Amniotic epithelial cell (primary cell): ENCODE measurements at places on chromosomes 4 and X.
A peak's percentile ranks its signal among the peaks of the same experiment; 100 is the strongest.

DNA sequence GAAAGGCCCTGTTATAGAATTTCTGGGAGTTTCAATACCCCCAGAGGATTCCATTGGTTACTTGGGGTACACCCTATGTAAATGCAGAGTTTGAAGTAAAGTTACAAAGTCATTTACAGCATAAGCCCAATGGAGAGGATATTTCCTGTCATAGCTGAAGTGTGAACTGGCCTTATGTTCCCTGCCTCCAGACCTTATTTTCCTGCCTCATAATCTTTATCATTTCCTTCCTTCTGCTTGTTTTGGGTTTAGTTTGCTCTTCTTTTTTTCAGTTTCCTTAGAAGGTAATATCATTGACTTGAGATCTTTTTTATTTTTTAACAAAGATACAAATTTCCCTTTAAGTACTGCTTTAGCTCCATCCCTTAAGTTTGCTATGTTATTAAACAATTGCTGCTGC lies 85.4 kb downstream of the PPEF1 start:
- DNase-seq, result no peak

GRCh38 chr4:40283413-40283812 lies 51.7 kb upstream of the CHRNA9 start:
- no peak for DNase-seq

DNA sequence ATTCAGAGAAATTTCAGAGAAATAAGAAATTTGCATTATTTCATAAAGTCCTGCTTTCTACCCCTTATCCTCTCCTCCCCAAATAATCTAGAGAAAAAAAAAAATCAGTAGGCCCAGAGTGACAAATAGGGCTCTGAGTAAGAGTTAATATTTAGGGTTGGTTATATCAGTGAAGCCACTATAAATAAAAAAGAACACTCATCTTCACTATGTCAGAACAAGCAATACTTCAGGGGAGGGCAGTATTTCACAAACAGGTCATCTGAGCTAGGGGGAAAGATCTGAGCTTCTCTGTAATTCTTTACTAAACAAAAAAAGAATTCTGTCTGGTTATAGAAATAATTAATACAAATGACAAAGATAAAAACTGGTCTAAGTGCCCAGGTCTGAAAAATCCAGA lies 39.4 kb downstream of the PDE5A start:
- peak; percentile 74 for DNase-seq

DNA sequence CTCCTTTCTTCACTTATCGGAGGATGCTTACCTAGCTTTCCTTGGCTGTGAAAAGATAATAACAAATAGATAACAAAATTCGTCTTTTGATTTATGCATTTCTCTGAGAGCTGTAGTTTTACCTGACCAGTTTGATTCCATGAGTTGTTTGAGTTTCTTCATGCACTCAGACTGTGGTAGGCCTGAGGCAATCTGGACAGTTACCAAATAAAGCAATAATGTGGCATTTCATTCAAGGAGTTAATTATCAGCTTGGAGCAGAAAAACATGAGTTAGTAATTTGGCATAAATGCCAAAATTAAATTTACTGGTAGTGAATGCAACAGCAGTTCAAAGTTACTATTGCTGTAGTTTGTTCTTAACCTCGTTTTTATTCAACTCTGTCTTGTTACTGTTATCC lies 53.5 kb downstream of the FABP2 start:
- DNase-seq, result no peak

DNA sequence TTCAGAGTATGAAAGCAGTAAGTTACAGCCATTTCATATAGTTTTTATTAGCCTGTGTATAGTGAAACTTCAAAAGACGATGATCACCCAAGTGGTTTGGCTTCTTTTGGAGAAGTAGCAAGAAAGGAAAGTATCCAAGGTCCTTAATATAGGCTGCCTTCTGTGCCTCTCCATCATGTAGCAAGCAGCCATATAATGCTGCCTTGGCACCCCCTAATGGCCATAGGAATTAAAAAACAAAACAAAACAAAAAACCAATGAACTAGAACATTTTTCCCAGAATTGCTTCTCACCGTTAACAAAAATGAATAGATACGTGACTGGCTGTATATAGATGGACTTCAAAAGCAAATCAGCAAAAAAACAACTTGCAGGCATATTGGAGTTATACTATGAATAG lies 18.9 kb downstream of the LAMP2 start:
- no peak for DNase-seq

DNA sequence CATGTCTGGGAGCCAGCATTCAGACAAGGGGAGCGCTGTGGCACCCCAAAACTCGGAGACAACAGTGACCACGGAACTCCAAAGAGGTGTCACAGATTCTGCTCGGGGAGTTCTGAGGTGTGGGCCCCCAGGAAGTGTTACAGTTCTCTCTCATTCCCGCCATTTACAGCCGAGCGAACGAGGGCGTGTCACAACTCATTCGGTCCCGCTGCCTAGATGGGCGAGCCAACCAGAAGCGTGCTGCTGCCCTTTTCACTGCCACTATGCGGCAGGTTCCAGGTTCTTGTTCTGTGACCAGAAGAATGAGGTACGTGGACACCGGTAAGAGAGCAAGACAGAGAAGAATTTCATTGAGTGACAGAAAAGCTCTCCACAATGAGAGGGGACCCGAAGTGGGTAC lies 1370.6 kb upstream of the AGA start:
- no peak for DNase-seq

GRCh38 chr4:128519163-128519830 lies 231.7 kb upstream of the PGRMC2 start:
- no peak for DNase-seq

GRCh38 chr4:38138363-38138762 lies 178.2 kb downstream of the PTTG2 start:
- no peak for DNase-seq

DNA sequence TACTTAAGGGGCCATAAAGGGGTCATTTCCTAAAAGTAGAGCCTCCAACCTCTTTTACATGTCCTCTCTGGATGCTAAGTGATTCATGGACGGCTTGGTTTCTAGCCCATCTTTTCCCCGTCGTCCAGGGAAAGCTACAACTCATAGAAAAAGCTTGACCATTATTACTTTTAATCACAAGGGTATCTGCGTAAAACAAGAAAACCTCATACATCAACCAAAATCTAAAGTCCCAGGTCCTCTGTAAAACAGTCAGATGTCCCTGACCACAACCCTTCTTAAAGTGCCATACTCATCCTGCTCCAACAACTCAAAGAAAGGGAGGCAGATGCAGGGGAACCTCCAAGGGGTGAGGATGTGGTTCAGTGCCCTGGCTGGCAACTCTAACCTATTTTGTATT lies 29.6 kb downstream of the ADGRA3 start:
- DNase-seq, result no peak

GRCh38 chrX:121307449-121307848 lies 260.0 kb downstream of the GLUD2 start:
- DNase-seq, result no peak

- DNase-seq, result no peak
Observed at GRCh38 chrX:57380026-57380796, 93.7 kb downstream of the FAAH2 start.

DNA sequence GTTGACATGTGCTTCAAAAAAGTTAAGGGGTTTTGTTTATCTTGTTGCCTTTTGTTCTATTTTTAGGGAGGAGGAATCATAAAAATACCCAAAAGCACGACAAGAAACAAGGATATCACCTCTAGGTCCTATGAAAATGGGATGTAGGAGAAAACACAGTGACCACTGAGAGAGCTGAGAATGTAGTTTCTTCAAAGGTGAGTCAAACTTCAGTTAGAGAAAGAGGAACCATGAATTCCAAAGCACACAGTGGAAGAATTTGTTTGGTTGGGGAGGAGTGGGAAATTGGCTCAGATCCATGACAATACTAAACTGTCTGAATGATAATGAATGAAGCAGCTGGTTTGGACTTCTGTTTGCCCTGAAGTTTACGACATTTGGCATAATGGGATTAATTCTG lies 19.1 kb upstream of the FRYL start:
- no peak for DNase-seq

DNA sequence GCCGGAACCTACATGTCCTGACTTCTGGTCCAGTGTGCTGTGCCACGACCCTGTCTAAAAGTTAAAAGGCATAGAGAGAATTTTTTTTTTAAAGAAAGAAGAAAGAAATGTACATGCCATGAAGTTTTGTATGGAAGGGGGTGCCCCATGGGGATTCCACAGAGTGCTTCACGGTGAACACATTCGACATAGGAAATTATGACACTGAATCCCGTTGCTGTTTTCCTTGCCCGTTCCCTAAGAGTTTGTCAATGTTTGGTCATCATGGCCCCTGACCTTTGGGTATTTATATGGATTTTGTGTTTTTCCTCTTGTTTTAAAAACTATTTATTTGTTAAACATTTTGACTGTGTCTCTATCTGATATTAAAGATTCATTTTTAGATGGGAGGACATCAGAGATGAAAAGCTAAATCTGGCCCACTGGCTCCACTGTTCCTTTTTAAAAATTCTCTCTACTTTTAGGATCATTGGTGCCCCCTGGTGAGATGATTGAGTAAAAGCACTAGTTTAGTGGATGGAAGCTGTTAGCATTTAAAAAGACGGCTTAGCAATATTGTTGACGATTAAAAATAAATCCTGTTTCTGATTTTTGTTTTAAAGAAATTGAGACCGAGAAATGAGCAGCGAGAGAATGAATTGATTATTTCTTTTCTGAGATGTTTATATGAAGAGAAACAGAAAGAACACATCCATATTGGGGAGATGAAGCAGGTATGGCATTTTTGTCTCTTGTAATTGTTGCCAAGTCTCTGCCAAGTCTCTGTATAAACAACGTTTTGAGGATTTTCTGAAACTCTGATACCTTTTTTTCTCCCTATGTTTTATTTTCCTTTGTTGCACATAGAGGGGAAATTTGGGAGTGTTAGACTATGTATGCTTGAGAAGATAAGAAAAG lies 75.0 kb downstream of the PTTG2 start:
- DNase-seq, result peak; percentile 62

- peak; percentile 60 for DNase-seq
Observed at GRCh38 chr4:110787109-110787508, 164.2 kb upstream of the PITX2 start.

DNA sequence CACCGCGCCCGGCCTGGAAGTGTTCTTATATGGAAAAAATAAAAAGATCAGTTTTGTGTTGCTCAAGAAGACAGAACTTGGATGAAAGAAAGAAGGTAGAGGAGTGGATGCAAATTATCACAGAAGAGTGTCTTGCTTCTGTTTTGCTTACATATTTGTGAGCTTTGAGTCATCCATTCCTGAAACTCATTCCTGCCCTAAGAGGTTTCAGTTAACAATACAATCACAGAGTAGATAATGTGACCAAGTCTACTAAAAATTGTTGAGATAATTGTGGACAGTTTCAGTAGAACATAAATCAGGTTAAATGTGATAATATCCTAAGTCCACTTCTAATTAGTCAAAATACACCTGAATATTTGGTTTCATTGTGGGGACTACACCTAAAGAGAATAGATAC lies 26.4 kb upstream of the LRCH2 start:
- peak; percentile 72 for DNase-seq

- no peak for DNase-seq
Observed at GRCh38 chr4:4872314-4872903, 12.9 kb downstream of the MSX1 start.

DNA sequence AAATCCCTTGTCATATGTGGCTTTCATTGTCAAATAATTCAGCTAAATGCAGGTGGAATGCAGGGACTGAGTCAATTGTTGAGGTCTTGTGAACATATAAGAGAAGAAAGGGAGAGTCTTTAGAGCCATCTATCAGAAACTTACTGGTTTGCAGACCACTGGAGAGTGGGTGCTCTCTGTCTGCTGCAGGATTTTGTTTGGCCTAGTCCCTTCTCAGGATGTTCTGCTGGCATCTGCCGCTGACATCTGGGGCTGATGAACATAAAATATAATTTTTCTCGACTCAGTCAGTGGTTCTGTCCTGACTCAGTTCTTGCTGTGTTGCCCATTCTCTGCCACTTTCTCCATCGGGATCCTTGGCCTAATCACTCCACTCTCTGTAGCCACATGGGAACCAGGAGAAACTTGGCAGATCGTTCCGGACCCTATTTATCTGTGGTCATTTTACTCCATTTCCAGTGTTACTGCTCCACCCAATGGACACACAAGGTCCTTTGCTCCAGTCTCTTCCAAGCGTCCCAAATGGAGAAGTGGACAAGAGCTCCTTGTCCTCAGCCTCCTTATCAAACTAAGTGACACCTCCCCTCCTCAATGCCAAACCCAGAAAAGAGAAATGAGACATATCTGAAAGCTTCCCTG lies 436.2 kb downstream of the FAT4 start:
- peak; percentile 47 for DNase-seq

GRCh38 chr4:113823291-113823659 lies 61.7 kb upstream of the CAMK2D start:
- peak; percentile 56 for DNase-seq

GRCh38 chr4:11487139-11487538 lies 58.4 kb upstream of the HS3ST1 start:
- DNase-seq, result peak; percentile 14

GRCh38 chr4:66300336-66300934 lies 630.1 kb upstream of the EPHA5 start:
- no peak for DNase-seq

- peak; percentile 78 for DNase-seq
Observed at GRCh38 chrX:148567229-148567628, 66.8 kb downstream of the AFF2 start.

- peak; percentile 73 for DNase-seq
Observed at GRCh38 chrX:2500091-2500802, 529 bp downstream of the DHRSX start.

GRCh38 chrX:150099316-150099715 lies 161.0 kb upstream of the EOLA2 start:
- DNase-seq, result no peak

- DNase-seq, result no peak
Observed at GRCh38 chr4:99947608-99948007, 1.2 kb upstream of the DNAJB14 start.

- no peak for DNase-seq
Observed at GRCh38 chr4:10667701-10668326, 16.8 kb downstream of the CLNK start.

- no peak for DNase-seq
Observed at GRCh38 chr4:87872028-87872427, 39.3 kb downstream of the MEPE start.

DNA sequence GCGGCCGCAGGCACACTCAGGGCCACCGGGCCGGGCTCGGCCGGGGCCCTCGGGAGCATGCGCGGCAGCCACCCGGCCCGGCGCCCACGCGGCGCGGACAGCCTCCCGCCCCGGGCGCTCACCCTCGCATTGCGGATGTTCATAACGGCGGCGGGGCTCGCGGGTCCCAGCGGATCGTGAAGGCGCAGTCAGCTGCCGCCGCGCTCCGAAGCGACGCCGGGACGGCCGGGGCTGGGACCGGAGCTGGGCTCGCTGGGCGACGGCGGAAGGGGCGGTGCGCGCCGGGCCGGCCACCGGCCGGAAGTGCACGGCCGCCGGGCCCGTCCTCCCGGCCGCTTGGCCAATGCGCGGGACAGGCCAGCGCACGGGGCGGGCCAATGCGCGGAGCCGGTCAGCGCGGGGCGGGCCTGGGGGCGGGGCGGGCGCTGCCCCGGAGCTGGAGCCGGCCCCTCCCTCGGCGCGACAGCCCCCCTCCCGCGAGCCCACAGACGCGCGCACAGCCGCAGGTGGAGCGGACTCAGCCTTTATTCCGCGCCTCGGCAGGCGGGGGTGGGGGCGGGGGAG lies at the start of gene NAA10:
NAA10 (minus strand) TSS at position 276 of the 564 bp plus-strand sequence; CDS start at position 143, 133 bp downstream.
- DNase-seq, result peak; percentile 49

- no peak for DNase-seq
Observed at GRCh38 chr4:82562564-82562854, 721 bp upstream of the TMEM150C start.
